Vein endothelial cell (primary cell): ENCODE measurements at places on chromosomes 6 and 20. TPM values are rescaled to one million over a fixed set of nuclear protein-coding genes. Genes with fewer than 3 reads are reported as not detected.

The MLIP gene
- 10.1 and 18.7 TPM in 2 replicates for total RNA-seq

The ABHD16B gene
- not detected in 2 replicates for total RNA-seq

The WASF1 gene
- total RNA-seq: 13.6 and 17.3 TPM in 2 replicates

The TCF19 gene
- total RNA-seq: 10.8 and 19.0 TPM in 2 replicates

The PPIL4 gene
- total RNA-seq: 27.1 and 32.8 TPM in 2 replicates

The SNAI1 gene
- 5.3 and 6.5 TPM in 2 replicates for total RNA-seq

The MEP1A gene
- not detected in 2 replicates for total RNA-seq

The BRPF3 gene
- 20.5 and 20.6 TPM in 2 replicates for total RNA-seq

The CYP24A1 gene
- total RNA-seq: not detected in 2 replicates

The CRYBG1 gene
- total RNA-seq: 34.6 and 40.6 TPM in 2 replicates

The SYCP2L gene
- total RNA-seq: not detected in 2 replicates

The PGBD1 gene
- 6.5 and 7.8 TPM in 2 replicates for total RNA-seq

The ERGIC3 gene
- total RNA-seq: 246 and 399 TPM in 2 replicates

The SNAP25 gene
- not detected in 2 replicates for total RNA-seq

The DCDC2 gene
- total RNA-seq: not detected in 2 replicates

The VSTM2L gene
- 0.29 and 0.33 TPM in 2 replicates for total RNA-seq

The NKAPL gene
- 0.33 and 0.57 TPM in 2 replicates for total RNA-seq
